IPS DF 19.7 (cell line): ENCODE measurements at places on chromosomes 3 and 15.
A peak's percentile ranks its signal among the peaks of the same experiment; 100 is the strongest.

DNA sequence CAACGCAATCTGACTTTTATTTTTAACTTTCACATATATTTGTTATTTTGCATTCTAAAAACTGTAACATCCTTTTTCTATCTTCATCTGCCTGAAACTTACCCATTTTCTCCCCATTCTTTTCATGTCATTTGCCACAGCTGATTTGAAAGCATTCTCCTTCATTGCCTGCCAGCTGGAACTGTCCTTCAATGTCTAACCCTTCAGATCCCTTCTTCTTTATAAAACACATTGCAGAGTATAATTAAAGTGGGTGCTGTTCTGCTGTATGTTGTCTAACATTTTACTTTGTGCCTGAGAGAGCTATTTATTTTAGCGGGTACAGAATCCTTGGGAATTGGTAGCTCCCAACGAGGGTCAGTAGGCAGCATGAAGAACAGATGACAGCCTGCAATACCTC lies 827.4 kb downstream of the IGSF11 start:
- DNase-seq: no peak

DNA sequence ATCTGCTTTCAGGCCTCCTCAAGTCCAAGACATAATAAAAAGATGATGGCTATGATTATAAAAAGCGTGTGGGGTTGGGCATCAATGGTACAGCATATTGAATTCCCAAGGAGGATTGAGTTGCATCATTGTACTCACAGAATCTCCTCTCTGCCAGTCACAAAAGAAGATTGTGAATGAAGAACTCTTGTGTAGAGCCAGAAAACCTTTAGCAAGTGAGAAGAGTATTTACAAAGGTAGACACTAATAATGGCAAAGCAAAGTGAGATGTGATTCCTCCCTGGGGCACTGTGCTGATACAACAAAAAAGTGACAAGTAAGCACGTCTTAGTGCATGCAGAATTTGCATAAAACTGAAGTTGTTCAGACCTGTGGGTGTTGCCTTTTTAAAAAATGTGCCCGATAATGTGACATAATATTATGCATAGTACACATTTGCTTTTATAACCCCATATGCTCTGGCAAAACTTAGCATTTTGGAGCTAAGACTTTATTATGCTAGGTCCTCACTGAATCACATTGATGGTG lies 291.2 kb upstream of the TBC1D5 start:
- no peak for DNase-seq

GRCh38 chr3:101809178-101810021 lies 30.4 kb downstream of the NXPE3 start:
- no peak for DNase-seq

DNA sequence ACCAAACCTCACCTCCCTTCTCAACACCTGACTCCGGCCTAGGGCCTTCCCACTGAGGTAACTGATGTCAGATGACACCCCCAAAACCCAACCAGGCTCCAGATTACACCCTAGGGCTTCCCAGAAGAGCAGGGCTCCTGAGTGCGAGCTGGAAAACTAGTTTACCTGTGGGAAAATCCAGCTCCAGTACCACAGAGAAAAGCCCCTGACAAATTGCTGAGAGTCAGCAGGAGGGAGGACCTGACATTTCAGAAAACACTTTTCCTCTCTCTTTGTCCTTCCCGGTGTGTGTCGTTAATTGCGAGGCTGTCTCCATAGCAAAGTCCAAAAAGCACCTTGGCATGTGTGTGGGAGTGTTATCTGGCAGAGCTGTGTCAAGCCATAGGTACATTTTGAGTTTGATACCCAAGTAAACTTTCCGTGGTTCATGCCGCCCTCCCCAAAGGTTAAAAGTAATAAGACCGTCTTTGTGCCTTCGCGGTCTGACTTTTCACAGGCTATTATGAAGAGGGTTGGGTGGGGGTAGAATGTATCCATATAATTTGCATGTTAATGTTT lies 79.8 kb upstream of the FNDC3B start:
- no peak for DNase-seq

DNA sequence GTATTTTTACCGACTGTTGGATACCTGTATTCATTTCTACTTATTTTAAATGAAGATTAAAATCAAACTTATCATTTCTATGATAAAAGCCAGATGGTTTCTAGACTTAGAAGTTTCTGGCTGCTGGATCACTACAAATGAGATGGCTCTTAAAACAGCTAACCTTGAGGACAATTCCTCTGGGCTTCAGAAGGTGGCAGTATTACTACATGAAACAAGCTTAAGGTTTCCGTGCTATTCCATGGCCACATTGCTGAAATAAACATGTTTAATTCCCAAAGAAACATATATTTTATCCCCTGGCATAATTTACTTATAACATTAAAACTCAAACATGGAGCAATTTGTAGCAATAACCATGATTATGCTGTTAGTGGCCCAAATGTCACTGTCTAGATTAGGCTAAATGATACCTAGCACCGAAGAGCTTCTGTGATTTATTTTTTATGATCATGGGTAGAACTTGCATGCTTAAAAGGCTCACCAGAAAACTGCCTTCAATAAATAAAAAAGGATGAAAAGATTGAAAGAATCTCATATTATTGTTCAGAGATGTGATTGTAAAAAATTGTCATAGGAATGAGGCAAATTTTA lies 204.0 kb upstream of the NANOGP8 start:
- DNase-seq: peak; percentile 9

DNA sequence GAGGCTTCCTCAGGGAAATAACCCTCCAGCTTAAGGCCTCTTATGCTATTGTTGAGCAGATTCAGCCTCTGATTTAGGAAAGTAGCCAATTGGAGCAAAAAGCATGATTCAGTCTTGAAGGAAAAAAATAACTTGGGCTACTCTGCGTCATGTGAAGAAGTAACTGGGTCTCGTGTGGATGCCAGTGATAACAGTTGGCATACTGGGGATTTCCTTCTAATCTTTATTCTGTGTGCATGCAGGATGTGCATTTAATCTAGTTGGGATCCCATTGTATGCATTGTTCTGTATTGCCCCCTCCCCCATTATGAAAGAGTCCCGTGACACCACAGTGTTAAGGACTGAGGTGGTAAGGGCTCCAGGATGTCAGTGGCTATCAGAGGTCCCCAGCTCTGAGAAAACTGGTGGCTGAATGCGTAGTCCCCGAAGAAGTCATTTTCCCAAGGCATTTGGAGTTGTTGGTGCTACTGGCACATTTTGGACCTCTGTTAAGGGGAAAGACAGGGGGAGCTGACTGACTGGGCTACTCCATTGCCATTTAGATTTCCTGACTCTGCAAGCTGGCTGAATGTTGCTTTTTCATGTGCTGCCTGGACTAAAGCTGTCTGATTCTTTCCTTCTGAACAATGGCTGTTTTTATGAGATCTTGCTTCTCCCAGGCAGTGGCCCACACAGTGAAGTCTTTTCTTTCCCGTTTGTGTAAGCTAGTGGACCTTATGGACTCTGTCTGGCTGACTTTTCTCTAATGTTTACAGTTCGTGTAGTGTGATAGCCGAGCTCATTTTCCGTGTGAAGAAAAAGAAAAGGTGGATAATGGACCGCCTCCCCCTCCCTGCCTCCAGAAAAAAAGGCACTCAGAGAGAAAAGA lies 38.4 kb upstream of the TRAK1 start:
- no peak for DNase-seq

- no peak for DNase-seq
Measured at GRCh38 chr3:71647751-71648150, 64.2 kb upstream of the FOXP1 start.

DNA sequence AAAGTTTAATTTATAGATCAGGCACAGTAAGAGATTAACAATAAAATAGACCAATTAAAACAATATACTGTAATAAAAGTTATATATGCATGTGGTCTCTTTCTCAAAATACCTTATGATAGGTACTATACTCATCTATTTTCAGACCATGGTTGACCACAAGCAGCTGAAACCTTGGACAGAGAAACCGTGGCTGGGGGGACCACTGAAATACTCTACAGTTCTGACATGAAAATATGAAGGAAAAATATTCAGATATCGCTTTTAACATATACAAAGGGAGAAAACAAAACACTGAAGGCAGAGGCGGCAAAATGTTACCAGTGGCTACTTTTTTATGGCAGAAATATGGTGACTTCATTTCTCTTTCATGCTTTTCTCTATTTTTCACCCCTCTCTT lies 114.0 kb downstream of the PDZRN3 start:
- DNase-seq: no peak

DNA sequence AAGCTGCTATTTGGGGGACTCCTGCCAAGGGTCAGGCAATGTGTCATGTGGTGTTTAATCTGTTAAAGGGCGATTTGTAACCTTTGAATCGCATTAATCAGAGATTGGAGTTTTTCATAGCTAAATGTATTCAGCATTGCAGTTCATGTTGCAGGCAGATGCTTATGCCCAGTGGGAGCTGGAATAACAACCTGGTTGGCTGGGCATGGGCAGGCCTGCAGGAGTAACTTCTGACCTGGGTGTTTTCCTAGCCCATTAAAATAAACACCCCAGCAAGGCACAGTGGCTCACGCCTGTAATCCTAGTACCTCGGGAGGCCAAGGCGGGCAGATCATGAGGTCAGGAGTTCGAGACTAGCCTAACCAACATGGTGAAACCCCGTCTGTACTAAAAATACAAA lies 268.7 kb downstream of the BBX start:
- DNase-seq: no peak

DNA sequence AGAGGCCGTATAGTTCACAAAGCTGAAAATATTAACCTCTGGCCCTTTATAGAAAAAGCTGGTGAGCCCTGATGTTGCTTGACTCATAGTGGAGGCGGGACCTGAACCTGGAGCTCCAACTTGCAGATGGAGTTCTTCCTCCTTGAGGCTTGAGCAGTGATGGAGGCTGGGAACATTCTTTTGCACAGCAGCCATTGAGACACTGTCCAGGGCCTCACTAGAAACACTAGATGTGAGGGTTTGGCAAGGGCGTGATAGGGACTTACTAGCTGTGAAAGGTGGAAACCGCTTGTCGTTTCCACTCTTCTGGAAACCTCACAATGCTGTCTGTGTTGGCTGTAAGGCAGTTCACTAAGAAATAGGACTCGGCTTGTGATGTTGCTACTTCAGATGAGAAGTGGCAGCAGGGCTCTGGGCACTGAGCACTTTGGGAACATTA lies 12.5 kb downstream of the SMAD6 start:
- DNase-seq: no peak

DNA sequence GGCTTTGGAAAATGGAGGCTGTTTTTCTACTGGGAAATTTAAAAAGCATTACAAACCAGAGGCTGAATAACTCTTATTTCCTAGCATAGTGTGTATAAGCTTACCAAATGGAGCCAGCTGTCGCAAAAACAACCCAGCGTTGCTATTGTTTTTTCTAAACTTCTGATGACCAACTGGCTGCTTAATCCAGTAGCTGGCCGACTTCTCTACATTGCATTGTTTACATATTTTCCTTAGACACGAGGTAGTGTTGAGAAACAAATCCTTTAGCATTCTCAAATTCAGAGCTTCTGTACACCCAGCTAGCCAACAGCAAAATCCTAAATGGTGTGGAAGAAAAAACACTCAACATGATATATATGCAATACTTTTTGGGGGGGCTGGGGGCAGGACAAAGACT lies 161.0 kb upstream of the ADAMTS9 start:
- no peak for DNase-seq

DNA sequence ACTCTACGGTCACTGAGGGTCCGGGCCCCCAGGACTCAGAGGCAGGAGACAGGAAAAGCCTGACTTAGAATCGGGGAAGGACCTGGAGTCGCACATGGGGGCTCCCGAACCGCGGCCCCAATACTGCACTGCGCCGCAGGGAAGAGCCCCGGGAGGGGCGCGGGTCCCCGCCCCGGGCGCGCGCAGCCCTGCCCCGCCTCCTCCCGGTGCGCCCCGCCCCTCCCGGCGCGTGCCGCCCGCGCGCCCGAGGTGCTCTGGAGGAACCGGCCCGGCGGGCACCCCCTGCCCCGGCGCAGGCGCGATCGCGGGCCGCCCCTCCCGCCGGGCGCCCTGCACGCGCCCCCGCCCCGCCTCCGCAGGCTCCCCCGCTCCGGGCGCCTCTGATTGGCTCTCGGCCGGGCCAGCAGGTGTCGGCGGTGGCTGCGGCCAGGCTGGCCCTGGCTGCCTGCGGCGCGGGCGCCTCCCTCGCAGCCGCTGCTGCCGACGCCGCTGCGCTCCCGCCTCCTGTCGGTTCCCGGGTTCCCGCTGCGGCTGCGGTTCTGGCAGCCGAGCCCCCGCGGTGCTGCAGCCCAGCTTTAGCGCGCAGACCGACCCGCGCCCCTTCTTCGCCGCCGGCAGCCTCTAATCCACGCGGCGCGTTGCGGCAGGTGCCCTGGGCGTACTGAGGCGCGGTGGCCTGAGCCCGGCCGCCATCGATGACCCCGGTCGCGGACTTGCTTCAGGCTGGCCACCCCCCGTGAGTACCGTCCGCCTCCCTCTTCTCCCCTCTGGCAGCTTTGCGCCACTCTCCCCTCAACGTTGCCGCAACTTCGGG lies at the start of gene MYRIP:
Gene MYRIP (plus strand): TSS at position 429 of the 814 bp plus-strand sequence. CDS start 91,208 bp downstream, outside the sequence.
- DNase-seq: no peak

GRCh38 chr3:11739123-11739522 lies 95.4 kb upstream of the VGLL4 start:
- no peak for DNase-seq

DNA sequence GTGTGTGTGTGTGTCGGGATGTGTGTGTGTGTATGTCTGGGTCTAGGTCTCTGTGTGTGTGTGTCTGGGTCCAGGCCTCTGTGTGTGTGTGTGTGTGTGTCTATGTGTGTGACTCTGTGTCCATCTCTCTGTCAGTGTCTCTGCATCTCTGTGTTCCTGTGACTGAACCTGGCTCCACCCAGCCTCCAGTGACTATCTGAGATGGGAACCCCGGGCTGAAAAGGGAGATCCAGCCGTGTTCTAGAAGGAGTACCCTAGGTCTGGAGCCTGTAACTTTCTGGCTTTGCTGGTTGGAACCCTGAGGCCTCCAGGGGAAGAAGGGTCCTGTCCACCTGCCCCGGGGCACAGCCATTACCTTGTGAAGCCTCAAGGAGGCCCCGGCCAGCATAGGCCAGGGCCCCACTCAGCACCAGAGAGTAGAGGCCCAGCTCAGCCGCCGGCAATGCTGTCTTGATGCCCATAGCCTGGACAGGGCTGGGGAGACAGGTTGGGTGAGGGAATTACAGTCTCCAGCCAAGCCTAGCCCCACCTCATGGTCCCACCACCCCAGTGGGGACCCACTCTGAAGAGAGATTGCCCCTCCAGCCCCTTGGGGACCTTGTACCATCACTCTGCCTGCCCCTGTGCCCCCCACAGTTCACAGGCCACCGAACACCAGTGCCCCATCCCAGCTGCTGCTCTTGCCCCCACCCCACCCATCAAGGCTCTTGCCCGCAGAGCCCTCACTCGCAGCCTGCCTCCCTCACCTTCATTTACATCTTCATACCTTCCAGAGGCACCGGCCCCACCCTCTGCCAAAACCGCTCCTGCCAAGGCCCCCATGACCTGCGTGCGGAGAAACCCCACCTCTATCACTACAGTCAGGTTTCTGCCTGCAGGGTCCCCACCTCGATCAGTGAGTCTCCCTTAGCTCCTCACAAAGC lies 2.0 kb downstream of the HHATL start:
- DNase-seq: no peak

- DNase-seq: no peak
Measured at GRCh38 chr3:148727231-148727630, 29.5 kb downstream of the AGTR1 start.

DNA sequence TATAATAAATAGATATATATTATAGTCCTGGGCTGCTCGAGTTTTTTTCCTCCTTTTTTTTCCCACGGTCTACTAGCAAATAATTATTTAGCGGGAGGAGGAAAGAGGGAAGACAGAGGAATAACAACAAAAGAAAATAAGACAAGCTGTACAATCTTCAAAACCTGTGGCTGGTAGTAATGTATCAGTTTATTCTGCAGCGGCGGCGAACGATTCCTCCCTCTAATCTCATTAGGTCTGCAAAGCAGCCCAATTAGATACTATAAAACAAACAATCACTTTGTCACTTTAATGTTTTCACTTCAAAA lies 390 bp upstream of the TLE3 start:
- DNase-seq: no peak
